ENCODE measurements at places on chromosomes 12 and 14.

- DNase-seq = no peak
Measured at GRCh38 chr14:52013984-52014600, 24.7 kb downstream of the RTRAF start.

DNA sequence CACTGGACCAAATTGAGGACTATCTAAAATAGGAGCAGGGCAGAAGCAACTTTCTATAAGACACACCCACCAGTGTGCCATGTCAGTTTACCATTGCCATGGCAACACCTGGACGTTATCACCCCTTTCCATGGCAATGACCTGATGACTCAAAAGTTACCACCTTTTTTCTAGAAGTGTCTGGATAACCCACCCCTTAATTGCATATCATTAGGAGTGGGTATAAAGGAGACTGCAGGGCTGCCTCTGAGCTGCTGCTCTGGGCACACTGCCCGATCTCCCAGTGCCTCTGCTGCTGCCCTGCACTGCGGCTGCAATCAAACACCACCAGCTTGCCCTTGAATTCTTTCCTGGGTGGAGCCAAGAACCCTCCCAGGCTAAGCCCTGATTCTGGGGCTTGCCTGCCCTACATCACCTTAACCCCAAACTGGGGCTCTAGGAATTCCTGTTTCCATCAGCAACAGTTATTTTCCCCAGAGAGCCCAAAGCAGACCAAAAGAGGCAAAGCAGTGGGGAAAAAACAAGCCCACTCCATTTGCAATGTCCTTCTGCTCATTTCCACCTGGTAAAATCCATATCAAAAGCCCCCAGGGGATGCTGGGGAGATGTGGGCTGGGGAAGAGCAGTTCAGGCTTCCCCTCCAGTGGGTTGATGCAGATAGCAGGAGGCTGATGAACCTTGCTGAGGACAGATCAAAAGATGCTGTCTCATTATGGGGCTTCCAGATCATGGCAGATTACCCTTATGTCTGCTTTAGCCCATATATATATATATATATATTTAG is 129.5 kb upstream of the NCOR2 start:
- no peak for DNase-seq

GRCh38 chr14:92880351-92880750 is 42.6 kb upstream of the CHGA start:
- DNase-seq = no peak

GRCh38 chr14:74147571-74147970 is 62.8 kb downstream of the LIN52 start:
- DNase-seq = no peak

GRCh38 chr12:28603239-28603638 is 413.0 kb downstream of the CCDC91 start:
- DNase-seq = no peak

DNA sequence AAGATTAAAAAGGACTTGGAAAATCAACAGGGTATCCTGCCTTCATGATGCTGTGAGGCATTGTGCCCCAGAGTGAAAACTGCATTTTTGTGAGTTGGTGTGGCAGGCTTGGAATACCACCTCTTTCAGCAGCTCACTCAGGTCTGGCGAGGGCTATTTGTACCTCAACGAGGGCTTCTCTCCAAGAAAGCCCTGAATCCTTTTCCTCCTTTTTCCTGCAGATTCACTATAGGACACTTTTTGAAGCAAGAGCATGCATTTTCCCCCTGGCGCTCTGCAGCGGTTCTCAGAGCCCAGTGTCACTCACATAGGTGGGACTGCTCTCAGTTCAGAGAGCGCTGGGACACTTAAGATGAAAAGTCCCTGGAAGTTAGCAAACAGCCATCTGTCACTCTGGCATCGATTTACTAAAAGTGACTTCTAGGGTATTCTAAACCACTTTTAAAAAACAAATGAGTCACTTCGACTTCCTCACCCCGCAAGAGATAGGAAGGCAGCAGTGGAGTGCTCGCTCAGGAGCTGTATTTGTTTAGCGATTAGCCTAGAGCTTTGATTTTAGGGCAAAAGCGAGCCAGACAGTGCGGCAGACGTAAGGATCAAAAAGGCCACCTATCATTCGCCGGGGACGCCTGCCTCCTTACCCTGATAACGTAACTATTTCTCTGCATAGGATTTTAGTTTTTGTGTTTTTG is 782 bp upstream of the LGR5 start:
- DNase-seq = no peak

DNA sequence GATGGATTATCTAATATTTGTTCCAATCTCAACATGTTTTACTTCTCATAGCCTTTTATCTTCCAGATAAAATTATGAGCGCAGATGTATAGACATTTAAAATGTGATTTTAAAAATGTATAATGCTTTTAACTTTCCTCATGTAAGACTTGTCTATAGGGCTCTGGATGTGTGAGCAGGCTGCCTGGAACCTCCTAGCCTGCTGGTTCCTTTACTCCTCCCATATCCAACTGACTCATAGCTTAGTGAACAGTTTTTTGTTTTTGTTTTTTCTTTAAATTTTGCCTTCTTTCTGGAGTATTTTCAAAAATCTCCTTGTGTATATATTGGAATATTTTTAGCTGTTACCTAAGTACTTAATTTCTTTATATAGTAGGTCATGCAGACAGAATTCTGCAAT is 115.4 kb downstream of the PDE3A start:
- no peak for DNase-seq

DNA sequence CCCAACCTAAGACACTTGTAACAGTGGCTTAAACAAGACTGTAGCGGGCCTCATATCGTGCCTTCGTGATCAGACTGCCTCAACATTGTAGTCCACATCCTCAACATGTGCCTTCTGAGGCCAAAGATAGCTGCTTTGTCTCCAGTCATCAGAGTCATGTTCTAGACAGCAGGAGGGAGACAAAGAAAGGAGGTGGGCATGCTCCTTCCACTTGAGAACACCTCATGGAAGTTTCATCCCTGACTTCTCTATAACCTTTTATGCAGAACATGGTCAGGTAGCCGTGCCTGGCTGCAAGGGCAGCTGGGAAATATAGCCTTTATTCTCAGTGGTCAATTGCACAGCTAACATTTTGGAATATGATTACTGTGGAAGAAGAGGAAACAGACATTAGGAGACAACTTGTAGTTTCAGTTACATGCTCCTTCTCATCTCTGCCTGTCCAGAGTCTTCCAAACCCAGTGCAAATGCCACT is 25.3 kb upstream of the DHRS2 start:
- no peak for DNase-seq

- DNase-seq = no peak
Measured at GRCh38 chr14:58716706-58717105, 78.9 kb downstream of the DACT1 start.

DNA sequence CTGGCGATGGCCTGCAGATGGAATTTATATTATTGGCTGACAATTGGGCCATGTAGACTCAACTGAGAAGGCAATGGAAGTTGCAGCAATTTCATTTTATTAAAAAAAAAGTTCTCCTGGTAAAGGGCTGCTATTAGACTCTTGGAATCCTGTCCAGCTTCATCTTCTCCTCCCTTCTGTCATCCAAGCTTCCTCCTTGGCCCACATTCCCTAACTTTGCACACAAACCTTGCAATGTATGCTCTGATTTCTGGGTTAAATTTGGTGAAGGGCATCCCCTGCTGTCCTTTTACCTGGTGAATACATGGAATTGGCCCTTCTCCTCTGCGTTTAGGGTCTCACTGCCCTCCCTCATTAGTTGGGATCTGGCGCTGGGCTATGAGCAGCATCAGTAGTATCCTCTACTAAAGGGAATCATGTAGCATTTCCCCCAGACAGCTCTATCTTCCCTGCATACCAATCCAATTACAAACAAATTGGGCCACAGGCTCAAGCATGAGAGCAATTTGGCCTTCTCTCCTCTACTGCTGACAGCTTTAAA is 336.9 kb downstream of the BMP4 start:
- peak; percentile 36 for DNase-seq

DNA sequence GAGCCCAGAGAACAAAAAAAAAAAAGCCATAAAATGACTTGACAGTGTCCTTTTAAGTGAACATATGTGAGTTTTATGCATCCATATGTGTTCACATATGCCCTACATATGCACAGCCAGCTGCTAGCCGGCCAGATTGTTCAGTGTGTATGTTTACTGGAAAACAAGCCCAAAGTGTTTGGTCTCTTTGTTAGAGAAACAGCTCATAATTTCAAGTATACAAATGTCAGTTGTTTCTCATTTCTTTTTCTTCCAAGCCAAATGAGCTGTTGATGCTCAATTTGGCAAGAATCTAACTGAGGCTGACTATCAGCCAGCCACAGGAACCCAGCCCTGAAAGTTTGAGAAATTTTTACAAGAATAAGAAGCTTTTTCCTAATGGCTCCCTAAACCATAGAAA is 60.8 kb upstream of the TSPAN8 start:
- DNase-seq = no peak

DNA sequence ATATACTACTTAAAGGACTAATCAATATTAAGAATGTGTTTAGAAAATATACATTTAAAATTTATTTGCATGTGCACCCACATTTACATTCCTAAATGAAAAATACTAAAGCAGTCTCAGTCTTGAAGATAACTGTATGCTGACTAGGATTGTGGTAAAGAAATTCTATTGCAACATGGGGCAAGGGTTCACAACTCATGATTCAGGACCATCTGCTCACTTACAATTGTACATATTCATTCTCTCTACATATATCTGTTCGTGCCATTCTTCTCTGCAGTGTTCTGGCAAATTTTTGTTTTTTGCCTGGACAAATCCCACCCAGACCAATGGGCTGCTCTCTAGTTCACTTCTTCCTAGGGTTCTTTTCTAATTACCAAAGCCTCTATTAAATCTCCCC is 417.2 kb upstream of the NOVA1 start:
- no peak for DNase-seq

- DNase-seq = no peak
Measured at GRCh38 chr12:46445551-46446235, 73.1 kb upstream of the SLC38A2 start.

- DNase-seq = no peak
Measured at GRCh38 chr14:21278632-21279031, 1.3 kb upstream of the RPGRIP1 start.

GRCh38 chr12:84165998-84166571 is 746.5 kb downstream of the SLC6A15 start:
- DNase-seq = no peak

GRCh38 chr12:87233671-87234070 is 795.5 kb downstream of the C12orf50 start:
- no peak for DNase-seq

DNA sequence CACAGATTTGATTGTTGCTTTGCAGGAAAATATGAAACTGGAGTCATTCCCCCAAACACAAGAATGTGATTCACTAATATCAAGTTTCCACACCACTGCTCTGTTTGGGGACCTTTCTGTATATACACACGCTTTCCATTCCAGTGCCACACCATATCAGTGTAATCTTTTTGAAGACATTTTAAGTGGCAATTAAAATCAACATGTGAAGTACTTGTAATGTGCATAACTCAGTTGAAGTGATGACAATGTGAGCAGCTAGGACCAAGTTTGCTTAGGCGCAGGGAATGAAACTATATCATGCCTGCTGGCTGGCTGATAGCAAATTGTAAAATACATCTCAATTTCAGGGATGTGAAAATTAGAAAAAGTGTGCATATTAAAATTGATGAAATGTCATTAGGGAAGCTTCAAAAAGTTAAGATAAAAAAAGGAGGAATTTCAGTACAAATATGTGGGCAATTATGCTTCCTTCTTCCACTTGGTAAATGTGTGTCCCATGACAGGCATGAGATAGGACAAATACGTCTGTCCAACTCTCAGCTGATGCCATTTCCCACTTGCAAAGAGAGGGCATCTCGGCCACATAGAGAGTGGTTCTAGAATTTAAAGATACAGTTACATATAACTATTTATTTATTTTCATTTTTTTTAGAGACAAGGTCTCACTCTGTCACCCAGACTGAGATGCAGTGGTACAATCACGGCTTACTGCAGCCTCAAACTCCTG is 43.7 kb downstream of the HSPB8 start:
- DNase-seq = no peak

- no peak for DNase-seq
Measured at GRCh38 chr14:24422261-24422660, 7.2 kb downstream of the CBLN3 start.

- DNase-seq = no peak
Measured at GRCh38 chr14:51424041-51424440, 184.0 kb downstream of the TMX1 start.

GRCh38 chr14:54609576-54609975 is 42.6 kb downstream of the SAMD4A start:
- DNase-seq = no peak

DNA sequence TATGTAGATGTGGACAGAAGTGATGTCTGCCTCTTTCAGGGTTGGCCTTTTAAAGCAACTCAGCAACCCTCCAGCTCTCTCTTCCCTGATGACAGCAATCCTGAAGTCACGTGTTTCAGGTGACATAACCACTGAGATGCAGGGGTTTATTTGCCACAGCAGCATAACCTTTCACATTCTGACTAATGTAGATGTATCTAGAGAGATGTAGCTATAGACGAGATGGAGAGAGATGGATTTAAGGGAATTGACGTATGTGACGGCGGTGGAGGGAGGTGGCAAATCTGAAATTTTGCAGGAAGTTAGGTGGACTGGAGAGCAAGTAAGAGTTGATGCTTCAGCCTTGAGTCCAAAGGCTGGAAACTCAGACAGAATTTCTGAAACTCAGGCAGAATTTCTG is 126.0 kb downstream of the ZFP36L1 start:
- no peak for DNase-seq

DNA sequence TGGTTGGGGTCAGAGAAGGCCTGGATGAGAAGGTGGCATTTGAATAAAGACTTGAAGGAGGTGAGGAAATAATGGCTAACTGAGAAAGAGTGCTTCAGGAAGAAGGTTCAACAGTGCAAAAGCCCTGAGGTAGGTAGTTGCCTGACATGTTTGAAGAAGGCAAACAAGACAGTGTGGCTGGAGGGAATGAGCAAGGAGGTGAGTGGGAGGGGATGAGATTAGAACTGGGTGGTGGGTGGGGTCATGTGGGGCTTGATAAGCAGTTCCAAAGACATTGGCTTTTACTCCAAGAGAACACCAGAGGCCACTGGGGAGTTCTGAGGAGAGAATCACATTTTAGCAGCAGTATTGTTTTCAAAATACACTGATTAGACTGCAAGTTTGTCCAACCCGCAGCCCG is 50.5 kb downstream of the HSPB8 start:
- DNase-seq = no peak

DNA sequence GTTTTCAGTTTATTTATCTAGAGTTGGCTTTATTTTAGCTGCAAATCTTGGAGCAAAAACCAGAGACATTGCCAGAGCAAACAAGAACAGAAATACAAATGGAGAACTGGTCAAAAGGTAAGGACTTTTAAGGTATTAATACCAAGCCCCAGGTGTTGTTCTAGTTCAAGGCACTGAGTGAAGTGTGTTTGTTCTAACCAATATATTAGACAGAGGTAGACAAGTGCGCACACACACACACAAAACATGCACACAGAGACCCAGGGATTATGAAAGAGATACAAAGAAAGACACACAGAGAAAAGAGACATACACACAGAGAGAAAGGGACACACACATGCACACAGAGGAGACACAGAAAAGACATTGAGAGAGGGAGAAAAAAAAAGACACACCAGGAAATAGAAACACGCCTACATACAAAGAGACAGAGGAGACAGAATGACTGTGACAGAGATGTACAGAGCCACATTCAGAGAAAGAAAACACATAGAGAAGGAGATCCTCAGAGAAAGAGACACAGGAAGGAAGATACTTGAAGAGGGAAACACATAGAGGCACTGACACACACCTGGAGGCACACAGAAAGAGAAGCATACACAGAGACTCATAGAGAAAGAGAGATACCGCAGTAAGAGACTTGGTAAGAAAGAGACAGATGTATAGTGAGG is 50.2 kb downstream of the MIPOL1 start:
- no peak for DNase-seq

- no peak for DNase-seq
Measured at GRCh38 chr12:7396418-7396817, 47.5 kb downstream of the CD163L1 start.

- no peak for DNase-seq
Measured at GRCh38 chr12:75842090-75842489, 189.5 kb downstream of the PHLDA1 start.

Measured in epithelial cell of proximal tubule (primary cell).